ENCODE measurements at places on chromosomes 7 and 10. TPM values are rescaled to one million over a fixed set of nuclear protein-coding genes. Genes with fewer than 3 reads are reported as not detected.
A peak's percentile ranks its signal among the peaks of the same experiment; 100 is the strongest.

- no peaks in the 10 kb centered on the region for H3K4me1 ChIP-seq
- no peaks in the 10 kb centered on the region for H3K36me3 ChIP-seq
- no peak overlapping the region for H3K27ac ChIP-seq
- no peak overlapping the region for H3K4me3 ChIP-seq
- H3K27me3 ChIP-seq: no peaks in the 10 kb centered on the region
Observed at GRCh38 chr7:42014625-42015618, 222.1 kb downstream of the GLI3 start.

- DNase-seq: no peak
- H3K27ac ChIP-seq: no peak overlapping the region
- no peaks in the 10 kb centered on the region for H3K27me3 ChIP-seq
- no peaks in the 10 kb centered on the region for H3K4me1 ChIP-seq
- H3K36me3 ChIP-seq: no peaks in the 10 kb centered on the region
- H3K4me3 ChIP-seq: no peak overlapping the region
Observed at GRCh38 chr10:49746626-49747302, 15.4 kb downstream of the OGDHL start.

DNA sequence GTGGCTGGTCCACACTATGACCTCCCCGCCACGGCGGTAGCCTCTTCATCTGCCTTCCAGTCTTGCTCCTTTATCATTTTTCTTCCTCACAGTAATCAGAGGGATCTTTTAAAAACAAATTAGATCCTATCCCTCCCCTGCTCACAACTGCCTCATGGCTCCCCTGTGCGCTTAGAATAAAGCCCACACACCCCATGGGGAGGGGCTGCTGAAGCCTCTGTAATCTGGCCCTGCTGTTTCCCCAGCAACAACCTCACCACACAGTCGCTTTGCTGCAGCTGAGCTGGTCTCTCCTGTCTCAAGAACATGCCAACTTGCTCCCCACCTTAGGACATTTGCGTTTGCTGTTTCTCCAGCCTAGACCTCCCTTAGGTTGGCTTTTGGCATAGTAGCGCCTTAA is 41.0 kb downstream of the SP8 start:
- DNase-seq: no peak
- H3K27ac ChIP-seq: no peak overlapping the region
- no peaks in the 10 kb centered on the region for H3K36me3 ChIP-seq
- H3K4me1 ChIP-seq: no peaks in the 10 kb centered on the region
- no peak overlapping the region for H3K4me3 ChIP-seq

GRCh38 chr7:109663806-109664205 is 1094.1 kb downstream of the DNAJB9 start:
- H3K4me1 ChIP-seq: no peaks in the 10 kb centered on the region
- H3K27me3 ChIP-seq: no peaks in the 10 kb centered on the region
- DNase-seq: no peak
- H3K27ac ChIP-seq: no peak overlapping the region

DNA sequence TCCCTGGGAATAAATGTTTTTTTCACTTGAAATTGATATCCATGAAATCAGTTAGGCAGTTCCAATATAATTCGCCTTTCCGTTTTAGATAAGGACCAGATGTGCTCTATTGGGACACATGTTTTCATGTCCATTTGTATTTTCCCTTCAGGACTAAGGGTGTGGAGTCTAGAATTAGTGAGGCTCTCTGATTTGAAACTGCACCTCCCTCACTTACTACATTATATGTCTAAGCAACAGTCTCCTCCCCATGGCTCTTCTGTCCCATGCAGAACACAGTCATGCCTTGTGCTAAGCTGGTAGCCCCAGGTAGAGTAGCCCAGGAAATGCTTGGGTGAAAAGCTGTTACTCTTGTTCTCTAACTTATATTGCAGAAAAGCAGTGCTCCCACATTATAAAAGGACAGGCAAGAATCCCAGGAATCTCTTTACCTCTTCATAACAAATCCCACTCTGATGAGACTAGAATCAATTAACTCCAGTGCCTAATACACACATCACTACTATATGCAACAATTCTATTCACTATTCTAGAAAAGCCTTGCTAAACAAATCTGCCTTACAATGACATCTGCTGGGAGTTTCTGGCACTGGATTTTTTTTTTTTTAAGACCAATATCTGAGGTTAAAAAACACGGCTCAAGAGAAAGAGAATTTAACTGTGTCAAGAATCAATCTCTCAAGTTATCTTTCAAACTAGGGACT is 293.9 kb downstream of the SNX13 start:
- H3K27ac ChIP-seq: no peak overlapping the region
- H3K4me1 ChIP-seq: no peaks in the 10 kb centered on the region
- no peak overlapping the region for H3K4me3 ChIP-seq
- no peak for DNase-seq
- H3K36me3 ChIP-seq: no peaks in the 10 kb centered on the region
- no peaks in the 10 kb centered on the region for H3K27me3 ChIP-seq

GRCh38 chr7:106424476-106425016 is 139.8 kb upstream of the NAMPT start:
- no peaks in the 10 kb centered on the region for H3K27me3 ChIP-seq

- no peak overlapping the region for H3K27ac ChIP-seq
- no peaks in the 10 kb centered on the region for H3K4me1 ChIP-seq
- no peaks in the 10 kb centered on the region for H3K36me3 ChIP-seq
- no peak overlapping the region for H3K4me3 ChIP-seq
Observed at GRCh38 chr10:60524541-60524940, 134.9 kb upstream of the ANK3 start.

GRCh38 chr10:100529475-100530298 is at the start of gene NDUFB8:
Gene NDUFB8 (minus strand): TSS chr10:100529871. CDS start chr10:100529851, 20 bp downstream.
- no peaks in the 10 kb centered on the region for H3K36me3 ChIP-seq
- peak; percentile 88 for DNase-seq
- peak within 1 kb of the TSS; percentile 92 for H3K27ac ChIP-seq

- no peak overlapping the region for H3K27ac ChIP-seq
- H3K4me3 ChIP-seq: no peak overlapping the region
- DNase-seq: no peak
- no peaks in the 10 kb centered on the region for H3K4me1 ChIP-seq
- H3K27me3 ChIP-seq: no peaks in the 10 kb centered on the region
- no peaks in the 10 kb centered on the region for H3K36me3 ChIP-seq
Observed at GRCh38 chr7:73971322-73971703, 56.7 kb upstream of the ELN start.

Gene SLC26A5
- total RNA-seq: not detected

- DNase-seq: no peak
- H3K4me3 ChIP-seq: no peak overlapping the region
- H3K27ac ChIP-seq: no peak overlapping the region
- no peaks in the 10 kb centered on the region for H3K36me3 ChIP-seq
Observed at GRCh38 chr10:26410356-26410755, 27.8 kb upstream of the APBB1IP start.
